ENCODE measurements at places on chromosomes 12 and 14.

GRCh38 chr12:31482816-31483215, 108.1 kb downstream of the DENND5B start:
- no peak for DNase-seq

- no peak for DNase-seq
Measured at GRCh38 chr12:57781801-57782200, 786 bp upstream of the TSFM start.

- peak; percentile 72 for DNase-seq
Measured at GRCh38 chr14:23539248-23540140, 12.1 kb downstream of the ZFHX2 start.

- DNase-seq = no peak
Measured at GRCh38 chr14:98018628-98019027, 1221.4 kb downstream of the VRK1 start.

DNA sequence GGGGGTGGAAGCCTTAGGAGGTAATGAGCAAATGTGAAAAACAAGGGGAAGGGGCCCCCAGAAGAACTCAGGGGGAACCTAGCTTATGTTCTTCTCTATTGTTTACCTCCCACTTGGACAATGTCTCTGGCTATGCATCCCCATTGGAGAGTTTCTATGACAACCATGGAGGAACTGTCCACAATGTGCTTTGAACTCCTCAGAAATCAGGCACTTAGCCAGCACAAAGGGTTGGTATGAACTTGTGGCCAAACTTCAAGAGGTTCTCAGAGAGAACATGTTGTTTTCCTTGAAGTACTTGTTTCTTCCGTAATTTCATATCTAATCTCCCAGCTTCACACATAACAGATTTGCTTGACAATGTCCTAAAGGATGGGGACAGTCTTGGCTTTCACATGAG, 202.8 kb upstream of the PELI2 start:
- no peak for DNase-seq

DNA sequence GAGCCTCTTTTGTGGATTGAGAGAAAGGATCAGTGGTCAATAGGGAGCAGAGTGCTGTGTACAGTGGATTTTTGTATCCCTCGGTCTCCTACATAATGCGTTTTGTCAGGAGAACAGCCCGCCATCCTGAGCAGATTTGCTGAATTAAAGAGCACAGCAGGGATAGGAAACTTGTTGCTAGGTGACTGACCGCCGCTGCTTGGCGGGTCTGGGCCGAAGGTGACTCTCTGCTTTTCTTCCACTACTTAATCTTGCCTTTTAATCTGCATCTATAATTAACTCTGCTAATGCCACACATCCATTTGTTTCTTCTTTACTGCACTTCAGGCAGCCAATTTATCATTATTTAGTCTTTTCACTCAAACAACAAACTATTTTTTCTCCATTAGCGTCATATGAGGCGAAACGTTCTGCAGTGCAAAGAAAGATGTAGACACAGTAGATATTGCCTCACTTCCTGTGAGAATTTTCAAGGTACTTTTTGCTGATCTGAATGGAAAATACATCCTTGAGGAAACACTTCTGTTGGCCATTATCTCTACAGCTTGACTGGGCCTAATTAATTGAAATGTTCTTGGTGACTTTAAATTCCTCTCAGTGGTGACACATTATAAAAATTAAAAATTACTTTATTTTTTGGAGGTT, 108.0 kb downstream of the PPM1A start:
- DNase-seq = peak; percentile 83

- DNase-seq = no peak
Measured at GRCh38 chr14:85578357-85578756, 48.4 kb downstream of the FLRT2 start.

GRCh38 chr12:132185705-132186104, 41.4 kb downstream of the NOC4L start:
- no peak for DNase-seq

- DNase-seq = no peak
Measured at GRCh38 chr14:52155651-52156213, 86.9 kb upstream of the NID2 start.

- no peak for DNase-seq
Measured at GRCh38 chr12:94644141-94644979, 6.0 kb downstream of the TMCC3 start.

DNA sequence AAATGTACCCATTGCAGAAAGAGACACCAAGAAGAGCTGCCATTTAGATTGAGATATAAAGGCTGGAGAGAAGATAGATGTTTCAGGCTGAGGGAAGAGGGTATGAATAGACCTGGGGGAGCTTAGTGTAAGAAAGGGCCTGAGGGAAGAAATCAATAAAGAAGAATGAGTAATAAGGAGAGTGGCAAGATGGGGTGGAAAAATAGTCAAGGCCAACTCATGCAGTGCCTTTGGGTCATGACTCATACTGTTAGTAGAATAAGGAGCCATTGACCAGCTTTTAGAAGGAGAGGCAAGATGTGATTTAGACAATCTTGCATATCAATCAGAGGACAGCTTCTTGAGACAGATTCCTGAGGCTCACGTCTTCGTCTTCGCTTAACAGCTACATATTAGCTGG, 287.5 kb downstream of the DUSP6 start:
- no peak for DNase-seq

DNA sequence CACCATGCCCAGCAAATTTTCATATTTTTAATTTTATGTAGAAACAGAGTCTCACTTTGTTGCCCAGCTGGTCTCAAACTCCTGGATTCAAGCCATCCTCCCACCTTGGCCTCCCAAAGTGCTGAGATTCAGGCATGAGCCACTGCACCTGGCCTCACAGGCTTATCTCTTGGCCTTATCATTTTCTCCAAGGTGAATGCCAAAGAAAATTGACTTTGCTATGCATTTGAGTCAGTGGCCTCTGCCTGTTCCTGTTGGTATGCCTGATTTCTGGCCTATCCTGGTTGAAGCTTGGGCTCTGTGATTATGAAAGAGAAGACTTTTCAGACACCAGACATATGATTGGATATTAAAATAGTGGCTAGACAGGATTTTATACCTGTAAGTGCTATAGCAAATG, 34.2 kb downstream of the MANSC1 start:
- no peak for DNase-seq

DNA sequence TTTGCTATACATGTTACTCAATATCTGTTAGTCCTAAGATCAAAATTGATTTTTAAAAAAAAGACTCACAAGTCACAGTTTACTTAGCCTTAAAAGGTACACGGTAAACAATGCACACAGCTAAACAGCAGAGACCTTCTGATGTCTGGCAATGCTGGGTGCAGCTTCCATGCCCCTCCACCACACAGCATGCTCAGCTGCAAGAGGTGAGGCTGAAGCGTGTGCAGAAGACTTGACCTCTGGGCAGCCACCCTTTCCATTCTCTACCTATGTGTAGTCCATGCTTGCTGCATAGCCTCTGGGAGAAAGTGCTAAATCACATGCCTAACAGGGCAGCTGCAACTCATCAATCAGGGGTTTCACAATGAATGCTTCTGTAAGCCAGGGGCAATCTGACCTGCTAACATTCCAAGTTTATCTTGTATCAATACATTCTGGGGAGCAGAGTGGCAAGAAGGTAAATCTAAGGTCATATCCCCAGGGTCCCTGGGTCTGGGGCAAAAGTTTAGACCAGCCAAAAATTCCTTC, 44.5 kb upstream of the AMN1 start:
- no peak for DNase-seq

Data from retina (tissue), 1 donor.